ENCODE measurements at places on chromosomes 6 and 20. TPM values are rescaled to one million over a fixed set of nuclear protein-coding genes. Genes with fewer than 3 reads are reported as not detected.
A peak's percentile ranks its signal among the peaks of the same experiment; 100 is the strongest.

DNA sequence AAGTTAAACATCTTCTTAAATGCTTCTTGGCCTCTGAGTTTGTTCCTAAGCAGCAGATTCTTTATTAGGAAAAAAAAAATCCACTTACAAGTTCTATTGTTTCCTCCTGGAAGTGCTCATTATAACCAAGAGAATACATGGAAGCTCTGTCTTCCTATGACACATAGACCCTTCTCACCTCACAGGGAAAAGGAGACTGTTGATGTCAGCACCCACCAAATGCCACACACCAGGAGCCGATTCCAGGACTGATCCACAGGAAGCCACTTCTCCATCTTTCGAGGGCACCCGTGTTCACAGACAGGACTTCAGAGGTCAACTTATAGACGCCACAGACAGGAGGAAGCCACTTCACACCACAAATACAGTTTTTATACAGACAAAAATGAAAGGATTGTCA is 13.4 kb upstream of the BNIP5 start:
- DNase-seq: no peak

DNA sequence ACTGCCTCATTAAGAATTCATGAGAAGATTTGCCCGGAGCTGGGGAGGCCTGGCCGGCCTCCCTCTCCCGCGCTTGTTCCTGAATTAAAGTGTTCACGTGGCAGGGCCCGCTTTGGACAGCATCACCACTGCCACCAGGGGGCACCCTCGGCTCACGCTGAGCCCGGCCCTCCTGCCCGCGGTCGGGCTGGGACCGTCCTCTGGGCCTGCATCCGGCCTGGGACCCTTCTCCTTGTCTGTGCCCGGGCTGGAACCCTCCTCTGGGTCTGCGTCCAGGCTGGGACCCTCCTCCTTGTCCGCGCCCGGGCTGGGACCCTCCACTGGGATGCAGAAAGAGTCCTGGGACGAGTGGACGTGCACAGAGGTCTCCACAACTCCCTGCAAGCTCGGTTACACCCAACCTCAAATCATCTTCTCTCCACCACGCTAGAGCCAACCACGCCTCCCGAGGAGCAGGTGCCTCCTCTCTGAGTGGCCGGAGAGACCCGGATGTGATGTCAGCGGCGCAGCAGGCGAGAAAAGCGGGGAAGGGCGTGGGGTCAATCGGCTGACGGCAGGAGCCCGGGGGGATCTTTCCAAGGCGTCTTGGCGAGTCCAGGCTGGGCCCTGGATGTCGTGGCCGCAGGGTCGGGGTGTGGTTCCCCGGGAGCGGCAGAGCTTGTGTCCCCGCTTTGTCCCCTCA is 50.9 kb upstream of the DACT2 start:
- no peak for DNase-seq

DNA sequence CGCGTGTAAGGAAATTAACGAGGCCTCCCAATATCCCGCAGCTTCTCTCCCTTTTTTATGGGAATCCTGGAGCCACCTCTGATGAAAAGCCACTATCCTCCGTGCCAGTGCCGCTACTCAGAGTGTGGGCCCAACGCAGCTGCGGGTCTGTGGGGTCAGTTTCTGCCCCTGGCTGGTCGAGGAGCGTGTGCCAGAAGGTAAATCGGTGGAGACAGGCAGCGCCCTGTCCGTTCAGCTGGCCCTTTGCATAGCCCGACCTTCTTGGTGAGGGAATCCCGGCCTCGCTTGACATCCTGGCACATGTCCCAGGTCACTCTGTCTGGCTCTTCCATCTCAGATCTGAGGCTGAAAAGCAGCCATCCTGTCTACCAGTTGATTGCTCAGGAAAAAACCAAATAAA is 4.6 kb downstream of the THBS2 start:
- no peak for DNase-seq

Gene ADGRF4
- 2.8 TPM for total RNA-seq

DNA sequence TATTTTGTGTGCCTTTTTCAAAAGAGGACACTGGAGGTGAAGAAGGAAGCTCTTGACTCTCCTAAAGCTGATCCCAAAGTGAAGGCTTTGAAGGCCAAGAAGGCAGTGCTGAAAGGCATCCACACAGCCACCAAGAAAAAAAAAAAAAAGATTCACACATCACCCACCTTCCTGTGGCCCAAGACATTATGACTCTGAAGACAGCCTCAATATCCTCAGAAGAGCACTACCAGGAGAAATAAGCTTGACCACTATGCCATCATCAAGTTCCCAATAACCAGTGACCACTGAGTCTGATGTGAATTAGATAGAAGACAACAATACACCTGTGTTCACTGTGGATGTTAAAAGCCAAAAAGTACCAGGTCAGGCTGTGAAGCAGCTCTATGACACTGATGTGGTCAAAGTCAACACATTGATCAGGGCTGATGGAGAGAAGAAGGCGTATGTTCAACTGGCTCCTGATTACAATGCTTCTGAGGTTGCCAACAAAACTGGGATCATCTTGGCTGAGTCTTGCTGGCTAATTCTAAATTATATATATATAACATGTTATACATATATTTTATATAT is 59.4 kb downstream of the PLCG1 start:
- no peak for DNase-seq

DNA sequence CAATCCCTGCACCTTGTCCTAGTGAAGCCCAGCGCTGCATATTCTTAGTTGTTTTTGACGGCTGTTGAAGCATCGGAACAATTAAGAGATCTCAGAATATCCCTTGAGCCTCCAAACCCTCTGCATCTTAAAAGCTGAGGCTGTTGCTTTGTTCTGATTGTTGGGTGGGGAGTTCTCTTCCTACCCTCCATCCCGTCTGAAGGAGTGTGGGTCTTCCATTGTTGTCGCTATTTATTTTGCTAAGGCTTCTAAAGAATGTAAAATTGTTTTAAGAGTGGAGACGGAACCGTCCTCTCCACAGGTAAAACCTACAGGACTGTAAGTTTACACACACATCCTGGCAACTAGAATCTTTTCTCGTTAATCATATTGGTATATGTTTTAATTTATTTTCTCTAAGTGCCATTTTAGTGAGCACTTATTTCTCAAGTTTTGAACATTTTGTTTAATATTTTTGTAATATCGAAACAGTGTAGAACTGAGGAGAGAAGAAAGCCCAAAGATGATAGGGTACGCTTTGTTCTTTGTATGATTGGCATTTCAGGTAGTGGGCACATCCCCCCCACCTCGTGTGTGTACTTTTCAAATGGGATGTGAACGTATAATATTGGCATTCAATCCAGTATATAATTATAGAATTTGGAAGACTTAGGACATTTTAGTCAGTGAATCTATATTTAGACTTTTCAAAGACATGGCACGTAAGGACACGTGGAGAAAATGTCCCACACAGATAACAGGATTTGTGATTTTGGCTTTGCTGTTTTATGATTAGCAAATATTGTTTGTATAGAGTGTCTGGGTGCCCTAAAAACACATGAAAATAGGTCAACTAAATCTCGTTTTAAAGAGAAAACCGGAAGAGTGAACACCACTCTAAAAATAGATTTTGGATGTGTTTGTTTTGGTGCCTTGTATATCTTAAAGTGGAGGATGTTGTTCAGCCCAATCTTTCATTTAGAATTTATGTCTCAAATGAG is 1.3 kb downstream of the RNF146 start:
- DNase-seq: peak; percentile 7

Gene PARD6B
- 5.2 TPM for total RNA-seq

DNA sequence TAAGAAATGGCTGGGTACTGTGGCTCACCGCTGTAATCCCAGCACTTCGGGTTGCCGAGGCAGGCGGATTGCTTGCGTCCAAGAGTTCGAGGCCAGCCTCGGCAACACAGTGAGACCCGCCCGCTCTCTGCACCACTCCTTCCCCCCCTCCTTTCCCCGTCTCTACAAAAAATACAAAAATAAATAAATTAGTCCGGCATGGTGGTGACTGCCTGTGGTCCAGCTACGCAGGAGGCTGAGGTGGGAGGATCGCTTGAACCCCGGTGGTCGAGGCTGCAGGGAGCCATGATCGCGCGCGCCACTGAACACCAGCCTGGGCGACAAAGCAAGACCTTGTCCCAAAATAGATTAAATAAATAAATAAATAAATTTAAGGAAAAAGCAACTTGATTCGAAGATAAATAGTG is 448 bp upstream of the RNF114 start:
- no peak for DNase-seq

DNA sequence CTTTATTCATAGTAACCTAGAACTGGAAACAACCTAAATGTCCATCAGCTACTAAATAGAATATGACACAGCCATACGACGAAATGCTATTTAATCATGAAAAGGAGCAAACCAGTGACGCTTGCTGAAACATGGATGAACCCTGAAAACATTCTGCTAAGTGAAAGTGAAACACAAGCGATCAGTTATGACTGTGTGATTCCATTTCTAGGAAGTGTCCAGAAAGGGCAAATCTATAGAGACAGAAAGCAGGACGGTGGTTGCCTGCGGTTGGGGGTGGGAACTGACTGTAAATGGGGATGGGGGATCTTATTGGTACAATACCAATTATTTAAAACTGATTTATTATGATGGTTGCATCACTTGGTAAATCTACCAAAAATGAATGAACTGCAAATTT is 126.8 kb downstream of the IPCEF1 start:
- no peak for DNase-seq

GRCh38 chr6:69866770-69867638 is 648 bp downstream of the COL19A1 start:
- no peak for DNase-seq

Gene C20orf204
- 0.18 TPM for total RNA-seq

- no peak for DNase-seq
These were observed 27.0 kb upstream of the MARCKS start for GRCh38 chr6:113830140-113830539.

DNA sequence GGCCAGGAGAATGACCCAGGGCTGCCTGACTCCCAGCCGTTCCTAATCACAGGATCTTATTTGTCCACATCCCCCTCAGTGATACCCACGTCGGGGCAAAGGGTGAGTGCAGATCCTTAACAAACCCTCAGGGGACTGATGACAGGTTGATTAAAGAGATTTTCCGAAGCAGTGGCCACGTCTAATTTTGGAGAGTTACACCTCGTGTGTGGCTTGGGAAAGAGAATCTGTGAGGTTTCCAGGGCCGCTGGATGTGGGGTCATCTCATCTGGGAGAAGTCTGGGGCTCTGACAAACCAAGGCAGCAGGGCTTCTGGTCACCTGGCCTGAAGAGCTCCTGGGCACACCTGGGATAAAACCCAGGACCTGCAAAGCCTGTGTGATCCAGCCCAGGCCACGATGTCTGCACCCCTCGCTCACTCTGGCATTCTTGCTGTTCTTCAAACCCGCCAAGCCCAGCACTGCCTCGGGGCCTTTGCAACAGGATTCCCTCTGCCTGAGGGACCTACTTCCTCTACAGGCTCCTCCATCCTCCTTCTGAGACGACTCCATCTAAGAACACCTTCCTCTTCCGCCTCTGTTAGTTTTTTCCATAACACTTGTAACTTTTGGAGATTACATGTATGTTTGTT is 4.7 kb downstream of the JPH2 start:
- no peak for DNase-seq

DNA sequence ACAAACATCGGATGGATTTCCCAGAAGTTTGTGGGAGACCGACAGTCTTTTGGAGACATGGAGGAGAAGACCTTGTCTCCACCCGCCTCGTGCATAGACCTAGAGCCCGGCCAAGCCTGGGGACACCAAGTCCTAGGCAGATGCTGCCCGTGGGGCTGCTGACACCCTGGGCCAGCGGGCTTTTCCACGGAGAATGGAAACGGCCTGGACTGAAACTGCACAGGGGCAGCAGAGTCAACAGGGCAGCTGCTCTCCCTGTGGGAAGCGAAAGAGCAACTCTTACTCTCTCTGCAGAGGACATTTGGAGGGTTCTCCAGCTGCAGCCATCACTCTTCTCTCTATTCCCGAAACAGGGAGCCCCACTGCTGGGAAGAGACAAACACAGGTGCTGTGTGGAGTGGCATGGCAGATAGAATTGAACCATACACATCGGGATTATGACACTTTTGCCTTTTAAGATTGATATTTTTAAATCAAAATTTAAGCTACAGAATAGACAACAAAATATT is 401.2 kb downstream of the THBS2 start:
- DNase-seq: no peak

Gene PRR18
- total RNA-seq: not detected

Gene CALHM5
- total RNA-seq: 0.11 TPM

GRCh38 chr20:5786930-5787795 is 37.0 kb downstream of the SHLD1 start:
- DNase-seq: no peak

- peak; percentile 16 for DNase-seq
These were observed 52.6 kb downstream of the COL19A1 start for GRCh38 chr6:69918813-69919475.

- no peak for DNase-seq
These were observed 165.5 kb upstream of the OPRM1 start for GRCh38 chr6:153873541-153873940.

Gene APCDD1L
- 4.4 TPM for total RNA-seq

DNA sequence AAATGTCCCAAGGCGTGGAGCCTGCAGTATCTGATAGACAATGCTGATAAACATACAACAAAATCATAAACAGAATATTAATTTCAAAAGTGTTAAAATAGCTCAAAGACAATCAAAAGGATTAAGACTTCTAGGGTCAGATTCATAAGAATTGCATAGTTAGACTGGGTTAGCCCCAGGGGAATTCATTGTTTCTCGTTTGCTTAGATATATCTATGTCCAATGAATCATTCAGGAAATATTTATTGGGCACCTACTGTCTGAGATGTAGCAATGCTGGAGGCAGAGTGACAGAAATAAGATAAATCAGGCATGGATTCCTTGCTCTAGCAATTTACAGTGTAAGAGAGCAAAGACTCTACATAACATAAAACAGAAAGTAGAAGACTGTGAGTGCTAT is 124.4 kb upstream of the PRL start:
- DNase-seq: peak; percentile 48

DNA sequence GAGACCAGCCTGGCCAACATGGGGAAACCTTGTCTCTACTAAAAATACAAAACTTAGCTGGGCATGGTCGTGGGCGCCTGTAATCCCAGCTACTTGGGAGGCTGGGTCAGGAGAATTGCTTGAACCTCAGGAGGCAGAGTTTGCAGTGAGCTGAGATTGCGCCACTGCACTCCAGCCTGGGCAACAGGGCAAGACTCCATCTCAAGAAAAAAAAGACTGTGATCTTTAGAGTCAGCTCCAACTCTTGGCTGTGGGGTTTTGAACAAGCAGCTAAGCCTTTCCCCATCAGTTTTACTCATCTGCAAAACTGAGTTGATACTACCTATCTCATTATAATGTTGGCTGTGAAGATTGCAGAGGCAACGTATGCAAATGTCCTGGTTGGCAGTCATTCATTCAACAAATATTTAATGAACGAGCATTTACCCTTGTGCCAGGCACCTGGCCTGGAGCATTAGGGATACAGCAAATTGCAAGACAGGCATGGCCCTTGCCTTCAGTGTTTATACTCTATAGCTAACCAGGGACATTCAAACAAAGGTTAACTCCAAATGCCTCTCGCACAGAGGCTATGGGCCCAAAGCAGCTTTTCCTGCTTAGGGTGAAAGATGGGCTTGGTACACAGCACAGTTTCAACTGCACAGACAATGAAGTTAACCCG is 37.8 kb downstream of the ILRUN start:
- no peak for DNase-seq

Gene OR2J3
- total RNA-seq: not detected
